CD4-positive, alpha-beta memory T cell (primary cell): ENCODE measurements at places on chromosomes 12 and 14.
A peak's percentile ranks its signal among the peaks of the same experiment; 100 is the strongest.

- H3K4me3 ChIP-seq, result no peak overlapping the region
- no peaks in the 10 kb centered on the region for H3K27me3 ChIP-seq
- no peak overlapping the region for H3K27ac ChIP-seq
- no peak for DNase-seq
Measured at GRCh38 chr14:93987376-93987775, 9.7 kb upstream of the CCDC197 start.

DNA sequence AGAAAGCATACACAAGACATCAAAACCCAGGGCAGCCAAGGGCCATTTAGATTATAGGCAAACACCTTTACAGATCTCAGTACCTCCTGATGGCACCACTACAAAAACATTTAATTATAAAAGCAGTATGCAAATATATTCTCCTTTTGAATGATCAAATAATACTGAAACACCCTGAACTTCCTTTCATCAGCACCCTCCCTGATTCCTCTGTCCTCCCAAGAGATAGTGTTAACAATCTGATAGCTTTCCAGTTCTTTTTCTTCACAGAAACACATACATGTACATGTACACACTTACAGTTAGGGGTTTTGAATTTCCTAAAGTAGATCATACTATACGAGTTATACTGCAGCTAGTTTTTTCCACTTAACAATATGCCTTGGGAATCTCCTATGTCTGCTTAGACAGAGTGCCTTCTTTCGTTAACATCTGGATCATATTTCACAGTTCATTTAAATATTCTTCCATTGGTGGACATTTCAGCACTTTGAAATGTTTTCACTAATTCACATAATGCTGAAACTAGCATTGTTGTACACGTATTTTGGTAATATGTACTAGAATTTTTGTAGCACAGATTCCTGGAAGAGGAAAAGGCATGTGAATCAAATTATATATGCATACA lies 35.2 kb downstream of the TDG start:
- H3K27me3 ChIP-seq, result no peaks in the 10 kb centered on the region
- no peaks in the 10 kb centered on the region for H3K36me3 ChIP-seq
- H3K27ac ChIP-seq, result no peak overlapping the region
- no peak for DNase-seq
- no peaks in the 10 kb centered on the region for H3K4me1 ChIP-seq
- H3K4me3 ChIP-seq, result no peak overlapping the region

DNA sequence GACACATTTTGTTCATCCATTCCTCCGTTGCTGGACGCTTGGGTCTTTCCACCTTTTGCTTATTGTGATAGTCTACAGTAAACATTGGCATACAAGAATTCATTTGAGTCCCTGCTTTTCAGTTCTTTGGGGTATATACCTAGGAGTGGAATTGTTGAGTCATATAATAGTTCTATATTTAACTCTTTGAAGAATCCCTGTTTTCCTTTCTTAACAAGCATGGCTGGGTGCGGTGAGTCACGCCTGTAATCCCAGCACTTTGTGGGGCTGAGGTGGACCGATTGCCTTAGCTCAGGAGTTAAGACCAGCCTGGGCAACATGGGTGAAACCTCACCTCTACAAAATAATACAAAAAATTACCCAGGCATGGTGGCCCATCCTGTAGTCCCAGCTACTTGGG lies 75.4 kb downstream of the CCDC92 start:
- H3K36me3 ChIP-seq, result no peaks in the 10 kb centered on the region
- no peaks in the 10 kb centered on the region for H3K27me3 ChIP-seq
- no peak overlapping the region for H3K27ac ChIP-seq
- H3K4me1 ChIP-seq, result no peaks in the 10 kb centered on the region

GRCh38 chr14:50773632-50774541 lies 57.1 kb downstream of the NIN start:
- no peak for DNase-seq
- peaks cover 13% of the 10 kb centered on the region for H3K4me1 ChIP-seq
- peaks cover 51% of the 10 kb centered on the region for H3K36me3 ChIP-seq
- no peaks in the 10 kb centered on the region for H3K27me3 ChIP-seq
- H3K4me3 ChIP-seq, result no peak overlapping the region

DNA sequence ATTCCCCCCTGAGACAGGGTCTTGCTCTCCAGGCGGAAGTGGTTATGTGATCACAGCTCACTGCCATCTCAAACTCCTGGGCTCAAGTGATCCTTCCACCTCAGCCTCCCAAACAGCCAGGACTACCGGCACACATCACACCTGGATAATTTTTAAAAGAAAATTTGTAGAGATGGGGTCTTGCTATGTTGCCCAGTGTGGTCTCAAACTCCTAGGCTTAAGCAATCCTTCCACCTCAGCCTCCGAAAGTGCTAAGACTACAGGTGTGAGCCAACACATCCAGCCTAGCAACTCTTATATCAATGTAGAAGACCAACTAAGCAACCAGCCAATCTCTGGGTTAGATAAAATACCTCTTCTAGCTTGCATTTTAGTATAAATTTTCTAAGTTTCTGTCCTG lies 297.2 kb downstream of the MED13L start:
- H3K4me1 ChIP-seq, result no peaks in the 10 kb centered on the region
- DNase-seq, result no peak
- H3K4me3 ChIP-seq, result no peak overlapping the region
- H3K36me3 ChIP-seq, result peaks cover 28% of the 10 kb centered on the region
- H3K27ac ChIP-seq, result no peak overlapping the region

DNA sequence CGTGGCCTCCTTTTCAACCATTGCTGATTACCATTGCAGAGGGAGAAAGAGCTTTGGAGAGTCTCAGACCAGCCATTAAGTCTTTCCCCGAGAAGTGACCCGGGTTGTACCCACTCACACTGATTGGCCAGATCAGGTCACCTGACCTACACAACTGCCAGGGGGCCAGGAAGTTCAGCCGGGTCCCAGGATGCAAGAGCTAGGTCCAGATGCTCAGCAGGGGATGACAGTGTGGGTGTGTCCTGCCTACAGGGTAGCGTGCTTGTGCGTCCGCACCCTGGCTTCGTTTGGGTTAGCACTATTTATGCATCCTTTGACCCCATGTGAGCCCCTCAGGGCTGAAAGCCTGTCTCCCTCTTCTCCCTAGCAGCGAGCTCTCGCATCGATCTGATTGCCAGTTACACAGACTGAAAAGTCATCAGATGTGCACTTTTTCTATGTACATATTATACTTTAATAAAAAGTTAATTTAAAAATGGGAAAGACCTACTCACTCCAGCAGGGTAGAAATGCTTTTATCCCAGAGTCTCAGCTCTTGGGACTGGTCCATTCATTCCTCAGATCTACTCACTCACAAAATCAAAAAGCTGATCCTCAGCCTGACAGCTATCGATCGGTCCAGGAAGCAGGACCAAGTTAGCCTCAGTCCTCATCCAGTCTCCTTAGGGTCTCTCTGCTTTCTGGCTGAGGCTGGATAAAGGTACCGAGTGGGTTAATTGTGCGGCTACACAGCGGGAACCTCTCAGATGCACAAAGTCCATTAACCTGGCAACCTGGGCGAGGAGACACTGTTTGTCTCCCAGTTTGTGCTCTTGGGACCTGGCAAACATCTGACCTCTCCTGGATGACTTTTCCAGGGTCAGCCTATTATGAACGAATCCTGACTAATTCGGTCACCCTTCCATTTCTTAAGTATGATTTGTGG lies 68.0 kb downstream of the SERPINA3 start:
- DNase-seq, result no peak
- no peak overlapping the region for H3K27ac ChIP-seq
- no peaks in the 10 kb centered on the region for H3K36me3 ChIP-seq
- no peaks in the 10 kb centered on the region for H3K4me1 ChIP-seq
- H3K4me3 ChIP-seq, result no peak overlapping the region

DNA sequence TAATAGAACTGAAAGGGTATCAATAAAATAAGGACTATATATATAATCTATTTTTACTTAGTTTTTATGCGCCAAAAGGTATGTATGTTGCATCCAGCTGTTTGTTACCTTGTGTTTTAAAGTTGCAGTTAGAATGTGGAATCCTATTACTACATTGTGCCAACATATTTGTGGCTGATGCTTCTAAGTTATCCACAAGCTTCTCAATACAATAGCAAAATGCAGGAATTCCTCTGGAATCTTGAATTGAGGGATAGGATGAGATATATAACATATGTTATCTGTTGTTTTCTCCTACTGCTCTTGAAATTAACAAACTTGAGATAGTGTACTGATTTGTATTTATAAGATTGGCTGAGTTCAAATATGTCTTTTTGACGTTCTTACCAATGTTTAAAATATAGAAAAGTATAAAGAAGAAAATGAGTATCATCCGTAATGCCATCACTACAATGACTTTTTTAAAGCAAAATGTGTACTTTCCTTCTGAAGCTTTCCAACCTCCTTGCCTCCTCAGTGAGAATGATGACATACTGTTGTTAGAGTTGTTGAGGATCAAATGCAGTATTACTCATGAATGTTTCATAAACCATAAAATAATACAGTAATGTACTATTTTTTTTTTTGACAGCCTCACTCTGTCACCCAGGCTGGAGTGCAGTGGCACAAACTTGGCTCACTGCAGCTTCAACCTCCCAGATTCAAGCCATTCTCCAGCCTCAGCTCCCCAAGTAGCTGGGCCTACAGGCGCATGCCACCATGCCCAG lies 6.6 kb downstream of the RAP1B start:
- H3K36me3 ChIP-seq, result no peaks in the 10 kb centered on the region
- H3K27ac ChIP-seq, result no peak overlapping the region
- H3K4me3 ChIP-seq, result no peak overlapping the region
- H3K27me3 ChIP-seq, result no peaks in the 10 kb centered on the region

- H3K4me1 ChIP-seq, result peaks cover 41% of the 10 kb centered on the region
- no peak overlapping the region for H3K4me3 ChIP-seq
- H3K27ac ChIP-seq, result peak overlapping the region; percentile 98
- DNase-seq, result peak; percentile 5
- H3K27me3 ChIP-seq, result no peaks in the 10 kb centered on the region
Measured at GRCh38 chr12:25384038-25384892, 133.5 kb upstream of the KRAS start.

DNA sequence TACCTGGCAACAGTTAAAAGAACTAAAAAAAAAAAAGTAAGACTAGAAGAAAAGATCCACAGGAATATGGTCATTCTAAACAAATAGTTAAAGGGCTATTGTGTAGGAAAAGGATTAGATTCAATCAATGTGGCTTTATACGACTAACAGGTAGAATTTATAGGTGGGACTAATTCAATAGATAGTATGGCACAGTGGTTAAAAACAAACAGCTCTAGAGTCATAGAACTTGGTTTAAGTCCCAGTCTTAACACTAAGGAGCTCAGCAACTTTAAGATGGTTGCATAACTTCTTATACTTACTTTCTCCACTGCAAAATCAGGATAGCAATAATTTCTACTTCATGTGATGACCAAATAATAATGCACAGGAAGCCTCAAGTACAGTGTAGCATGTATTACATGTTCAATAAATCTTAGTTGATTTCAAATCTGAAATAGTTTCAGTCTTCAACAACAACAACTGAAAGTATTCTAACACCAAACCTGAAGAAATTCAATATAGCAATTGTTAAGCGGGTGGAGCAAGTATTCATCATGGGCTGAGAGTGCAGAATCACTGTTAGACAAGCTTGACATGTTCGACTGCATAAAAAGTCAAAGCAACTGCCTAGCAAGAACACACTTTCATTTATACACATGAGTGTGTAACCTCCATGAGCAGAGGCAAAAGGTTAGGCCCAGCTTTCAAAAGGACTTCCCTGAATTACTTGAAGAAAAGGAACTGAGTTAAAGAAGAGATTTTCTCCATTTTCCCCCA lies 50.4 kb downstream of the ITPR2 start:
- H3K27me3 ChIP-seq, result no peaks in the 10 kb centered on the region
- no peak for DNase-seq
- H3K27ac ChIP-seq, result no peak overlapping the region
- no peaks in the 10 kb centered on the region for H3K4me1 ChIP-seq

- no peaks in the 10 kb centered on the region for H3K36me3 ChIP-seq
- no peak overlapping the region for H3K4me3 ChIP-seq
- no peaks in the 10 kb centered on the region for H3K27me3 ChIP-seq
- no peak overlapping the region for H3K27ac ChIP-seq
- DNase-seq, result no peak
- no peaks in the 10 kb centered on the region for H3K4me1 ChIP-seq
Measured at GRCh38 chr14:95256002-95256775, 63.5 kb downstream of the CLMN start.

DNA sequence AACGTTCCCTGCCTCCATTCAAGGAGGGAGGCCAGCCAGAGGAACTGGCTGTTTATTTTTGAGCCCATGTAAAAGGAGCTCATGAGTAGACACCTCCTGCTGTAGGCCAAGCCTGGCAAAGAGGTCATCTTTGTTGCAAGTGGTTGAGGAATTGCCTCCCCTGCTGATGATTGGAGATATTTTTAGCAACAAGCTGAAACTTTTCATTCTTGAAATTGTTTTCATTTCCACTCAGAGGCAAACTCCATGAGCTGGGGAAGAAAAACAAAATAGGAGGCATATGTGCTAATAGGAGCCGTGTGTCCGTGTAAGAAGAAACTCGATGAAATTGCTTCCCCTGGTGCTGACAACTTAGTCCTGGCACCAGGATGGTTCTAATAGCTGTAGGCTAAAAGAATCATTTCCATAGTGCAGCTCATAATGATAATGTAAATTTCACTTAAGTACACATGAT lies 440.1 kb upstream of the FAR2 start:
- no peak for DNase-seq
- no peak overlapping the region for H3K4me3 ChIP-seq
- no peaks in the 10 kb centered on the region for H3K36me3 ChIP-seq
- H3K27me3 ChIP-seq, result no peaks in the 10 kb centered on the region

GRCh38 chr12:103244596-103244995 lies 251.2 kb downstream of the C12orf42 start:
- H3K4me1 ChIP-seq, result no peaks in the 10 kb centered on the region
- DNase-seq, result no peak
- no peak overlapping the region for H3K4me3 ChIP-seq
- no peak overlapping the region for H3K27ac ChIP-seq
- no peaks in the 10 kb centered on the region for H3K36me3 ChIP-seq

DNA sequence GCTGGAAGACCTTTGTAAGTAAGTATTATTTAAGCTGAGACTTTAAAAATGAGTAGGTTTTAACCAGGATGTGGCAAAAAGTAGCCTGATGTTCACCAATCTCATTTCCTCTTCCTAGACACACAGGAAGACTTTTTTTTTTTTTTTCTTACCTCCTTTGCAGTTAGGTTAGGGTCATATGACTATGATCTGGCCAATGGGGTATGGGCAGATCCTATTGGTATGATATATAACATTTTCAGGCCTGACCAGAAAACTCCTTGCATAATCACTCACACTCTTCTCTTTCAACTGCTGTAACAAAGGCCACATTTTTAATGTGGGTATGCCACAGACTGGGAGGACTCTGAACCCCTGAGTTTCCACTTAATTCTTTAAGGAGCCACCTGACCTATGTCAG lies 2.7 kb upstream of the RPS6KA5 start:
- H3K27ac ChIP-seq, result peak overlapping the region; percentile 39
- peaks cover 85% of the 10 kb centered on the region for H3K4me1 ChIP-seq
- H3K4me3 ChIP-seq, result no peak overlapping the region
- H3K27me3 ChIP-seq, result no peaks in the 10 kb centered on the region
- peak; percentile 69 for DNase-seq
